ENCODE measurements at places on chromosomes 1 and 21.

- no peak for DNase-seq
Measured at GRCh38 chr1:41619511-41620364, 135.3 kb upstream of the EDN2 start.

- no peak for DNase-seq
Measured at GRCh38 chr1:14804626-14805025, 206.1 kb downstream of the KAZN start.

GRCh38 chr1:93598396-93598795 lies 83.2 kb downstream of the BCAR3 start:
- no peak for DNase-seq

GRCh38 chr21:45391743-45392572 lies 13.0 kb upstream of the COL18A1 start:
- no peak for DNase-seq

GRCh38 chr21:45074818-45075595 lies 627 bp downstream of the ADARB1 start:
- DNase-seq: peak; percentile 41

- DNase-seq: no peak
Measured at GRCh38 chr1:36652011-36652410, 169.3 kb upstream of the CSF3R start.

- DNase-seq: no peak
Measured at GRCh38 chr1:69290291-69290690, 277.4 kb upstream of the LRRC7 start.

DNA sequence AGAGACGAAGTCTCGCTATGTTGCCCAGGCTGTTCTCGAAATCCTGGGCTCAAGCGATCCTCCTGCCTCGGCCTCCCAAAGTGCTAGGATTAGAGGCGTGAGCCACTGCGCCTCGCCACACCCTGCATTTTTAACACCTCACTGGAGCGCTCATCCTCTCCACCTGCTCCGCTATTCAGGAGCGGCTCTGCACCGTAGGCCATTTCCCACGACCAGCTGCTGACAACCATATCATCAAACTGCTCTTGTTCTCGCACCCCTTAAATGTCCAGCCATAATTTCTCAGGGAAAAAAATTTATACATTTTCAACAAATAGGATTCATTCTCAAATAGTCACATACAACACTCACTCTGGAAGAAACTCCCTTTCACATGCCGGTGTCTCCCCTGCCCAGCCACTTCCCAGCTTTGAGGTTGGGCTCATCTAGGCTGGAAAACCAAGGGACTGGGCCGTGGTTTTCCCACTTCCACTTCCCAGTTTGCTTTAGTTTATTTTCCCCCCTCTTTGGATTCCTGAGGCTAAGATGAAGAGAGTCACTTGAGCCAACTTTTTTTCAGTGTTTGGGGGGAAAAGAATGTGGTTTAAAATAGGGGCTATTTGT lies 639 bp upstream of the IPO9 start:
- DNase-seq: no peak

DNA sequence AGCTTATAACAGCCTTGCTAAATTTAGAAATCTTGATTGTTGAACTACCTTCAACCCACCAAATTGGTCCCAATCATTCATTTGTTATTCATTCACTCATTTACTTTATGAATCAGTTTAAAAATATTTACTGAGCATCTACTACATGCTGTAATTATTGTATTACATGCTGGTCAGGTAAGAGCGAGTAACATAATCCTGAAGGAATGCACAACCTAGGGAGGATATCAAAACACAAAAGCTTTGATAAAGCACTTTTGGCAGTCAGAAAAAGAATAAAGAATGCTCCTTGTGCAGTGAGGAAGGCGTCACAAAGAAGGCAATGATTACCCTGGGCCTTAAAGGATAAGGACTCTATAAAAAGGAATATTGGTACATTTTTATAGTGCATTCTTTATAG lies 518.9 kb upstream of the NR5A2 start:
- DNase-seq: no peak

GRCh38 chr1:173954179-173954578 lies 37.1 kb upstream of the SERPINC1 start:
- no peak for DNase-seq

DNA sequence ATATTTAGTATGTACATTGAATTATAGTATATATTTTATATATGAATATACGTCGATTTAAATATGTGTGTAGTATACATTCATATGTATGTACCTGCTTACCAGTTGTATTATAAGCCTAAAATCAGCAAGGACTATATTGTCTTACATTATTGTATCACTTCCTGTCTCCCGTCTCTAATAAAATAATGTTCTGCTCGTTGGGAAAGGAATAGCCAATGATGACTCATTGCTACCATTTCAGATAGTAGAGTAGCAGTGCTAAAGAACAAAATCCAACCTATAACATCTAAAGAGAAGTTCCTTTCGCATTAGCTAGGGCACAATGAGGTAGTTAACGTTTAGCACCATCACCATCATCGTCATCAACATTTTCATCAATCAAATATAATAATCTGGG lies 39.9 kb upstream of the SMYD2 start:
- no peak for DNase-seq

DNA sequence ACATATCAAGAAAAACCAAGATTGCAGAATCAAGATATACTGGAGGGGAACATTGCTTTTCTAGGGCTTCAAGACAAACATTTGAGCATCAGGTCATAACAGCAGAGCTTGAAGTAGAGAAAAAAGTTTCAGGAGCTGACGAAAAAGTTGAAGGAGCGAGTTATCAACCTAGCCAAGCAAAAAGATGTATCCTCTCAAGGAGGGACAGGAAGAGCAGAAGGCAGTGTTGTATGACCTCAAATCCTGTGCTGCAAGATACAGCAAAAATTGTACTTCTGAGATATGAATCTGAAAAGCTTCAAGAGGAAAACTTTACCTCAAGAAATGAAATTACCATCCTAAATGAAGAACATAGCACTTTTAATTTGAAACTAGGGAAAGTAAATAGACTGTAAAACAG lies 153.1 kb downstream of the AK5 start:
- DNase-seq: no peak

DNA sequence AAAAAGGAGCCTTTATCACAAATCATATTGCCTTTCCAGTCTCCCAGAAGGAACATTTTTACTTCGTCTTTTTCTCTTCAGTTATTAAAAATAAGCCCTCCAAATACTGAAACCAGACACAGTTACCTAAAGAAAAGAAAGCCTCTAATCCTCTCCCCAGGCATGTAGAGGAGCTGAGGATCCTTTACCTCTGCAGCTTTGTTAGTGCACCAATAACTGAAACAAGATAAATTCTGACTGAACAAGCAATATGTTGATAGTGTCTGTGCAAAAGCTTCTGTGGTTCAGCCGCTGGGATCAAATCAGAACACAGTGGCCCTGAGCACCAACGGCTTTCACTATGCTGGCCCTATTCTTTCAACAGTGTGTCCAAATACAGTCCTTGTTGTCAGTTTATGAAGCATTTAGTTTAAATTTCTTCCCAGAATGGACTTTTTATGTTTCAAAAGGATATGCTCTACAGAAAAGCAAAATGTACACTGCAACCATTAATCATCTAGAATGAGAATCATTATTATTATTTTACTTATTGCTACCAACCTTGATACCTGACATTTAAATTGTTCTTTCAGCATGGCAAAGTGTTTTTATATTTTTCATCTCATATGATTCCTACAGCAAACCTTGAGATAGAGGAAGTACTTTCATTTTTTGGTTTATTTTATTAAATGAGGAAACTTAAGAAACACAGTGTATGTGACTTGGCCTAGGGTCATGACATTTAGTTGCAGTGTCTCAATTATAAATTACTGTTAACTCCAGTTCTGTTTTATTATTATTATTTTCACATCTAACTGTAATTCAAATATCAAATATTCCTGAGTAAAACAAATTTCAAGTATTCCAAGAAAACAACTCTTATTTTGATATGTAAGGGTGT lies 217.9 kb downstream of the NEGR1 start:
- no peak for DNase-seq

GRCh38 chr1:44798481-44799365 lies 1.5 kb upstream of the PLK3 start:
- DNase-seq: no peak

DNA sequence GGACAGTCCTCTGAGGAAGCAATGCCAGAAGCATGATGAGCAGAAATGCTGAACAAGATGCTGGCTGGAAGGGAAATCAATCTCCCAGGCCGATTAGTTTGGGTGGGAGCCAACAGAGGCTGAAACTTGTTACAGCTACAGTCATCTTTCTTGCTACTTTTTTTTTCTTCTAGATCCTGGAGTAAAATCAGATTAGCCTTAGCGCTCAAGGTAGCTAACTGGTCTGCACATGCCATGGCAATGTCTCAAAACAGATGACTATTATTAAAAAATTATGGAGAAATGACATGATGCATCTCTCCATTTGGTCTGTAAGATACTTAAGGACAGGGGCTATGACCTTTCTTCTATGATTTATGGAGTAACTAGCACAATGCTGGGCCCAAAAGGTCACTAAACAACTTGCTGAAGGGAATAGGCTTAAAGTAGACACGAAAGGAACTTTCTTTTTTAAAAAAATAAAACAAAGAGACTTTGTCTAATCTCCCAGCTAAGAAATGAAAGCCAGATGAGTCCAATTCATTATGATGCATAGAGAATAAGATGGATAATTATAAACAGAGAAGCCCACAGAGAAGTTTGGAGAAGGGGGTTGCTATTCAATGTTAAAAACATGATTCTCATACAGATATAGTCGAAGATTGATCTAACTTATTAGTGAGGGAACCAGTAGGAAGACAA lies 42.5 kb downstream of the UTP25 start:
- no peak for DNase-seq

DNA sequence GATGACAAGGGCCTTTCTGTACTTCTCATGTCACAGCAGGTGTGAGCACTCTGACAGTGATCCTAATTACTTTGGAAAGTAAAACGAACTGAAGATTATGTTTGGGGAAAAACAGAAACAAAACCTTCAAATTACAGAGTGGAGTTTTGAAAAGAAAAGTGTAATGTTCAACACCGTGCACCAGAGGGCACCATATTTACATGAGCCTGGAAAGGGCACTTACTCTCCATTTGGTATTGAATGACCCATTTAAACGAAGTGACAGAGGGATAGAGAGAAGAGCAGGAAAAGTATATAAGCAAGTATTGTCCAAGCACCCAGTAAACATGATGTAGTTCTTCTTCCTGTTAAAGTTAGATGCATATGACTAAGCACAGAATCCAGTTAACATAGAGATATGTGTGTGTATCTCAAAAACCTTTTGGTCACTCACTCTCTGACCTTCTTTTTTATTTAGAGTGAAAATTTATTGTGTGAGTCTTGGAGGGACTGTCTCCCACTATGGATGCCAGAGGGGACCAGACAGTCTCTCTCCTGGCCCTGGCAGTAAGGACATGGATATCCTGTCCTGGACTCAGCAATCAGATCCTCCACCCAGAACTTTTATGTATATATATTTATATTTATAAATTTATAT lies 3.8 kb upstream of the RGSL1 start:
- DNase-seq: peak; percentile 51

GRCh38 chr1:154167461-154167860 lies 12.6 kb upstream of the NUP210L start:
- no peak for DNase-seq

DNA sequence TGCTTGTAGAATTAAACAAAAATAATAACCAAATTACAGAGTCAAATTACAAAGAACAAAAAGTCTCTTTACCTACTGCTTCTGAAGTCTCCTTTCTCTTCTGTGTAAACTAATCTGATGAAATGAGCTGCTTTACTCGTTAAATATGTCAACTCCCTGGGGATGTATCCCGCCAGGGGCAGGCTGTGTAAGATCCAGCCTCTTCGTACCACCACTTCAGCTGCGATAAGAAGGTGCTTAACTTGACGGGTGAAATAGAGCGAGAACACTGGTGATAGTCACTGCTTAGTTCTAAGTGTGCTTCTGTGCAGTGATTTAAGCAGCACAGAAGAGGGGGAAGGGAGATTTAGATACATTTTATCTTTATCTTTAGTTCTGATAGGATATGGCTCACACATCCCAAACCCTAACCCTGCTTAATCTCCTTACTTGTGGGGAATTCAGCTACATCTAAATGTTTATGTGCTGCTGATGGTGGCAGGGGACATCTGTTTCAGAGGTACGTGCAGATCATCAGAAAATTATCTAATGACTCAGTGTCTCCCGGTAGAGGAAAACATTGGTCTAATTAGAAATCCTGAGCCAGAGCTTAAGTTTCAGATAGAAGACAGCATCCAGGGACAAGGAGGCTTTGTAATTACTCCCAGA lies 46.0 kb downstream of the RHOU start:
- DNase-seq: no peak

DNA sequence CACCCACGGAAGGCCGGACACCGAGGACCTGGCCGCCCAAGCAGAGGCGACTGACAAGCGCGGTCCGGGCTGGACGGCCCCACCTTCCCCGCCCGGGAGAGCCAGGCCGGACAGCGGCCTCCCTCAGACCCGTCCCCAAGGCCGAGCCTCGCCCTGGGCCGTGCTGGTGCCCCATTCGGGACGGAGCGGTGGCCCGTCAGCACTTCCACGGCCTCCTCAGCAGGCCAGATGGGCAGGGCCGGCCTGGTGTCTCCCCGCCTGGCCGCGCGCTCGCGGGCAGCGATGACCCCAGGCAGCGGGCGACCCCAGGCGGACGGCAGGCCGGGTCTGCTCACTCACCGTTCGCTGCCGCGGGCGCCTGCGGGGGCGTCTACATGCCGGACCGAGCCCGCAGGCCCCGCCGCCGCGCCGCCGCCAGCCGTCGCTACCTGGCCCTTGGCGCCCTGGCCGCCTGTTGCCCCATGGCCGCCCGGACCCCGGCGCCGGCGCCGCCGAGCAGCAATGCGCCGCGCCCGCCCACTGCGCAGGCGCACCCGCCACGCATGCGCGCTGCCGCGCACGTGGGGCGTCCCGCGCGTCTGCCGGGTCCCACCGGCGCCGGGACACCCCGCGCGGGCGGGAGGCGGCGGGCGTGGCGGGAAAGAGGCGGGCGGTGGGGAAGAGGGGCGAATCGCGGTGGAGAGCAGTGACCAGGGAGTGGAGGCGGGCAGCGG lies at the start of gene NADK:
TSS of gene NADK (minus strand) at position 521 of the 713 bp plus-strand sequence. CDS start 13,064 bp downstream, outside the sequence.
- DNase-seq: peak; percentile 86

DNA sequence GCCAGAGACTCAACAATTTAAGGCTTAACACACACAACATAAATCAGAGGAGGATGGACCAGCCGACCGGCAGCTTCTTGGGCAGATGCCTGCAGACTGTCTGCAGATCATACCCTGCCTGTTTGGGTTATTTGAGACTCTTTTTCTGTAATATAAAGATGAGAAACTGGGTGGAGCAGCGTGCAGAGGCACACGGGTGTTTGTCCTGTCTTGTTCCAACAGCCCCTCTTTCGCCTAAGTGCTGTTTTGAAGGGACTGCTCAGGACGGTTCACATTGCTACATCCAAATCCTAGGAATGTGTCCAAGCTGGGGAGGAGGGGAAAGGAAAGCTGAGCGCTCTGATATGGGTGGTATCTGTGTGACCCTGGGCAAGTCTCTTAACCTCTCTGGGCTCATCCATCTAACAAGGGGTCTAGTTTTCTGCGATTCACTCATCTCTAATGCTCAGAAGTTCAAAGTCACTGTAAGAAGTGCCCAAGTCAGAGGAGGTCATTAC lies 149.9 kb downstream of the CLIC6 start:
- DNase-seq: no peak
